ENCODE measurements at places on chromosomes 5 and 9. TPM values are rescaled to one million over a fixed set of nuclear protein-coding genes. Genes with fewer than 3 reads are reported as not detected.

Gene PAX5
- 18.1 TPM for total RNA-seq

DNA sequence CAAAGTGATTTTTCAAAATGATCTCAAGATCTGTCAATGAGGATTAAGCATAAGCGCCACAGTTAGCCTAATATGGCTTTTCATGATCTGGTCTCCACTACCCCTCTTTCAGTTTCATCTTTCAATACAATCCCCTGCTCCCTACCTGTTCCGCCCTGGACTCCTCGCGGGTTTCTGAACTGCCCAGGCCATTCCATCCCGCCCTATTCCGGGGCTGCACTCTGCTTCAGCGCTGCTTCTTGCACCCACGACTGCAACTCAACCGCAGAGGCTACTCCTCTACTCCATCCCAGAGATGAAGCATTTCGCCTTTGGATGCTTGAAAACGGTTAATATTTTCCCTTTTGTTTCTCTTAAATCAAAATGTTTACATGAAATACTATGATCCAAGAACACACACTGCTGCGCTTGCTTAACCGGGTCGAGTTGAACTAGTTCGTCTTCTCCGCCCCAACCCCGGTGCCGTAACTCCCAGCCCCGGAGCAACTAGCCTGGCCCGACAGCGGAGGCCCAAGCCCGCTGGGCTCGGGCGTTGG is 716 bp upstream of the OTULIN start:
- H3K27ac ChIP-seq = peak overlapping the region; percentile 94
- H3K4me3 ChIP-seq = peak overlapping the region; percentile 90
- H3K36me3 ChIP-seq = peaks cover 3% of the 10 kb centered on the region
- H3K27me3 ChIP-seq = no peaks in the 10 kb centered on the region
- DNase-seq = no peak

GRCh38 chr9:19999491-20000057 is 210.7 kb upstream of the SLC24A2 start:
- DNase-seq = no peak
- H3K27me3 ChIP-seq = no peaks in the 10 kb centered on the region
- H3K4me3 ChIP-seq = no peak overlapping the region
- H3K36me3 ChIP-seq = no peaks in the 10 kb centered on the region

DNA sequence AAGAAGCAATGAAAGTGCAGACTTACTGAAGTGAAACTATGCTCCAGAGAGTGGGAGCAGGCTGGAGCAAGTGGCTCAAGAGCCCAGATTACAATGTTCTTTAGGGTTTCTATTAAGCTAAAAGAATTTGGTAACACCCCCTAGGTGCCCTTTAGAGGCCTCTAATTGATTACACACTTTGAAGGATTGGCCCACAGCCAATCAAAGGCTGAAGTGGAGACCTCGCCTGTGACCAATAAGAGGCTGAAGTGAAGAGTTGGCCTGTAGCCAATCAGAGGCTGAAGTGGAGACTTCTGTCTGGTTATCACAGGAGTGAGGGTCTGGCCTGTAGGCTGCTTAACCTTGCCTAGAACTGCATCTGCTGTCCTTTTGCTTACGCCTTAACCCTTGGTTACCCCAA is 46.7 kb upstream of the SPATA31C2 start:
- H3K27me3 ChIP-seq = no peaks in the 10 kb centered on the region
- no peak for DNase-seq
- no peaks in the 10 kb centered on the region for H3K36me3 ChIP-seq
- H3K27ac ChIP-seq = no peak overlapping the region

GRCh38 chr5:42767491-42768105 is 11.0 kb downstream of the CCDC152 start:
- H3K27ac ChIP-seq = no peak overlapping the region
- H3K36me3 ChIP-seq = no peaks in the 10 kb centered on the region
- no peak overlapping the region for H3K4me3 ChIP-seq

DNA sequence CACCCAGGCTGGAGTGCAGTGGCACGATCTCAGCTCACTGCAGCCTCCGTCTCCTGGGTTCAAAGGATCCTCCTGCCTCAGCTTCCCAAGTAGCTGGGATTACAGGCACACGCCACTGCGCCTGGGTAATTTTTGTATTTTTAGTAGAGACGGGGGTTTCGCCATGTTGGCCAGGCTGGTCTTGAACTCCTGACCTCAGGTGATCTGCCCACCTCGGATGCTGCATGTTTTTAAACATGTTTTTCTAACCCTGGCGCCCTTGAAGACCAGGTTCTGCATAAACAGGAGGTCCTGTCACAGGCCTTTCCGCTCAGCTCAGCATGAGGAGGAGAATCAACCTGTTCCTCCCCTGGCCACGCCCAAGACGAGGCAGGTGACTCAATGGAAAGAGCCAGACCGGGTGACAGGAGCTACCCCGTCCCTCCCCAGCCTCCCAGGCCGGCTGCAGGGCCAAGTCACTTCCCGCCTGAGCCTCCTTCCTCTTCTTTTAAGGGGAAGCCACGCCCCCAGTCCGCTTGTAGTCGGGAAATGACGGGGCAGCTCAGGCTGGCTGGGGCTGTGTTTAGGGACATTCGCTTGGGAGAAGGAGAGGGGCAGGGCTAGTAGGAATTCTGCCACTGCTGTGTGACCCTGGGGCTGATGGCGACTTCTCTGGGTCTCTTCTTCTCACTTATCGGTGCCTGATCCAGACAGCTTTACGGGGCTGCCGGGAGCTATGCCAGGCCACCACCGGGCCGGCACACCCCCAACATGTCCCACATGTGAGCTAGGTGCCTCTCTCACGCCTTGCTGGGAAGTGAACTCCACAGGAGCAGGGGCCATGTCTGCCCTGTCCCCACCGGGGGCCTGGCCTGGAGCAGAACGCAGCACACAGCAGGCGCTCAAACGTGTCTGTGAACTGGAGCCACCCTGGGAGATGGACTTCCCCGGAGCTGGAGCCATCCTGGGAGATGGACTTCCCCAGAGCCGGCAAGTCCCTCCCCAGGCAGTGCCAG is 6.1 kb downstream of the NOTCH1 start:
- peaks cover 41% of the 10 kb centered on the region for H3K4me1 ChIP-seq
- H3K27ac ChIP-seq = no peak overlapping the region
- H3K4me3 ChIP-seq = peak overlapping the region; percentile 72
- no peaks in the 10 kb centered on the region for H3K27me3 ChIP-seq
- no peak for DNase-seq
- H3K36me3 ChIP-seq = no peaks in the 10 kb centered on the region

Gene RNF183
- total RNA-seq = not detected

- H3K4me3 ChIP-seq = no peak overlapping the region
- H3K27ac ChIP-seq = no peak overlapping the region
- DNase-seq = no peak
- H3K27me3 ChIP-seq = no peaks in the 10 kb centered on the region
- no peaks in the 10 kb centered on the region for H3K36me3 ChIP-seq
- peaks cover 1% of the 10 kb centered on the region for H3K4me1 ChIP-seq
Observed at GRCh38 chr9:129828051-129828450, 4.1 kb upstream of the TOR1A start.

Gene PCDHA1
- total RNA-seq = 0.07 TPM

GRCh38 chr9:14936491-14936890 is 26.3 kb upstream of the FREM1 start:
- peak overlapping the region; percentile 34 for H3K4me3 ChIP-seq
- peak overlapping the region; percentile 50 for H3K27ac ChIP-seq
- H3K4me1 ChIP-seq = peaks cover 43% of the 10 kb centered on the region
- H3K27me3 ChIP-seq = no peaks in the 10 kb centered on the region
- H3K36me3 ChIP-seq = no peaks in the 10 kb centered on the region
- DNase-seq = peak; percentile 8

DNA sequence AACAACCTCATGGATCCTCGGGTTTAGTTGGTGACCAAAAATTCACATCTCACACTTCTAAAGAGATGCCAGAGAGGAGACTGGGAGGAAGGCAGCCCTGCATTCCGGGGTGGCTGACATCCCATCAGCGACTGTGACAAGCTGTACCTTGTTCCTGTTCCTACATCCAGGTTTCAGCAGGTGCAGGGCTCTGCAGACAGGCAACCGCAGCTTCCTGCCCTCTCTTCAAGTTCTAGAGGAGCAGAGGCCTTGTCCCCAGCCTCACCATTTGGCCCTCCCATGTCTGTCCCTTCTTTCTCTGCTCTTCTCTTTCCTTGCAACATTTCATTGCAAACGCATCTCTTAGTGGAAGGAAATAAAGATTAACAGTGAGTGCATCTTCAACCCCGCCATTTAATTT is 454.6 kb downstream of the IRX1 start:
- no peak overlapping the region for H3K27ac ChIP-seq
- H3K4me1 ChIP-seq = peaks cover 30% of the 10 kb centered on the region
- no peaks in the 10 kb centered on the region for H3K27me3 ChIP-seq
- DNase-seq = no peak
- no peaks in the 10 kb centered on the region for H3K36me3 ChIP-seq
- H3K4me3 ChIP-seq = no peak overlapping the region

DNA sequence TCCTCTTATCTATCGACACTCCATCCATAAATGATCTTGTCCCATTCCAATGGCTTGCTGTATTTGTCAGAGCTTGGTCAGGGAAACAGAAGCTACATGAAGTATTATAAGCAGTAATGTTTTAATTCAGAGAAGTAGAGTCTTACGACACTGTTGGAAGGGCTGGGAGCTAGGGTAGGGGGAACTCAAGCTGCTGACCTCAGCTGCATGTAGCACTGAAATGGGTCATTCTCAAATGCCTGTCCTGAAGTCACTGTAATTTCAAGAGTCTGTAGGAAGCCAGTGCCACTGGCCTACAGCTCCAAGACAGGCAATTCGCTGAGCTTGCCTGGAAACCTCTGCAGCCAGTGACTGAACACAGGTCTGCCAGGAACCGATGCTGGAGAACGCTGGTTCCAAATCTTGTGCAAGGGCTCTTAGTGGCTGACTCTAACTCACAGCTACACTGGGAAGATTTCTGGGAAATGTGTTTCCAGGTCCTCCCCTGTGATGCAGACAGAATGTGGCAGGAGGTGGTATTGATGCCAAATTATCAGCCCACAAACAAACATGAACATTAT is 532.4 kb downstream of the CCDC171 start:
- no peak overlapping the region for H3K27ac ChIP-seq
- no peaks in the 10 kb centered on the region for H3K4me1 ChIP-seq
- no peaks in the 10 kb centered on the region for H3K27me3 ChIP-seq
- no peak overlapping the region for H3K4me3 ChIP-seq
- peaks cover 19% of the 10 kb centered on the region for H3K36me3 ChIP-seq

Gene CKMT2
- total RNA-seq = not detected

Gene TOR1A
- 40.5 TPM for total RNA-seq

- peaks cover 22% of the 10 kb centered on the region for H3K27me3 ChIP-seq
- peaks cover 25% of the 10 kb centered on the region for H3K4me1 ChIP-seq
- no peak overlapping the region for H3K4me3 ChIP-seq
- H3K27ac ChIP-seq = no peak overlapping the region
Observed at GRCh38 chr5:140923601-140924000, 2.5 kb upstream of the PCDHAC1 start.

DNA sequence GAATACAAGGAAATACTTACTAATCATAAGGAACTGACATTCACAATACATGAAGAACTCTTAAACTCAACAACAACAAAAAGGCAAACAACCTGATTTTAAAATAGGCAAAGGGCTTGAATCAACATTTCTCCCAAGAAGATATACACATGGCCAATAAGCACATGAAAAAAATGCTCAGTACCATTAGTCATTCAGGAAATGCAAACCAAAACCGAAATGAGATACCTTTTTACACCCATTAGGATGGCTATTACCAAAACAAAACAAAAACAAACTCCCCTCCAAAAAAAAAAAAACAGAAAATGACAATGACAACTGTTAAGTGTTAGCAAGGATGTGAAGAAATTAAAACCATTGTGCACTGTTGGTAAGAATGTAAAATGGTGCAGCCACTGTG is 104.1 kb upstream of the ZNF462 start:
- no peak for DNase-seq
- peaks cover 4% of the 10 kb centered on the region for H3K4me1 ChIP-seq
- no peaks in the 10 kb centered on the region for H3K36me3 ChIP-seq
- H3K4me3 ChIP-seq = no peak overlapping the region

GRCh38 chr9:111940697-111941096 is 44.1 kb downstream of the UGCG start:
- H3K4me1 ChIP-seq = no peaks in the 10 kb centered on the region
- DNase-seq = no peak
- no peak overlapping the region for H3K4me3 ChIP-seq
- peaks cover 14% of the 10 kb centered on the region for H3K36me3 ChIP-seq
- no peaks in the 10 kb centered on the region for H3K27me3 ChIP-seq

- no peaks in the 10 kb centered on the region for H3K27me3 ChIP-seq
- H3K4me3 ChIP-seq = no peak overlapping the region
- no peaks in the 10 kb centered on the region for H3K36me3 ChIP-seq
- DNase-seq = no peak
- no peak overlapping the region for H3K27ac ChIP-seq
Observed at GRCh38 chr9:138071292-138071691, 193.7 kb downstream of the CACNA1B start.

GRCh38 chr9:3181049-3181953 is 337.4 kb upstream of the PUM3 start:
- peak overlapping the region; percentile 50 for H3K4me3 ChIP-seq
- H3K27ac ChIP-seq = no peak overlapping the region
- peaks cover 47% of the 10 kb centered on the region for H3K27me3 ChIP-seq
- H3K36me3 ChIP-seq = no peaks in the 10 kb centered on the region
- DNase-seq = peak; percentile 26
- peaks cover 8% of the 10 kb centered on the region for H3K4me1 ChIP-seq

Gene CNTNAP3
- total RNA-seq = 5.4 TPM

DNA sequence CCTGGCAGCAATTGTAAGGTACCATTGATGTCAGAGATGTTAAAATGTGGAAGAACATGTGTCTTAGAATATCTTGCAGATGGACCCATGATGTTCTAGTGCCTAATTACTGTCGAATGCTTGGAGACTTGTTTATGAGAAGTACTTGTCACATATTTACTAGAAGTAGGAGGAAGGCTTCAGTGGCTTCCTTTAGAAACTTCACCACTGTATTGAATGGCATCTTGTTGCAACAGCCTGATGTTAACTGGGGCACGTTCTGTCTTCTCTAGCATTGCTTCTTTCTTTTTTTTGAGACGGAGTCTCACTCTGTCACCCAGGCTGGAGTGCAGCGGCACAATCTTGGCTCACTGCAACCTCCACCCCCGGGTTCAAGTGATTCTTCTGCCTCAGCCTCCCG is 16.5 kb downstream of the UGCG start:
- H3K27ac ChIP-seq = no peak overlapping the region
- no peaks in the 10 kb centered on the region for H3K27me3 ChIP-seq
- peaks cover 7% of the 10 kb centered on the region for H3K4me1 ChIP-seq
- H3K36me3 ChIP-seq = no peaks in the 10 kb centered on the region
- H3K4me3 ChIP-seq = no peak overlapping the region
- DNase-seq = no peak

Gene DNAJC18
- total RNA-seq = 27.9 TPM

Gene RHOBTB3
- 66.9 TPM for total RNA-seq

Data from neural crest cell (in vitro differentiated cells).